IMR-90 (cell line): ENCODE measurements at places on chromosomes 16 and 17.

DNA sequence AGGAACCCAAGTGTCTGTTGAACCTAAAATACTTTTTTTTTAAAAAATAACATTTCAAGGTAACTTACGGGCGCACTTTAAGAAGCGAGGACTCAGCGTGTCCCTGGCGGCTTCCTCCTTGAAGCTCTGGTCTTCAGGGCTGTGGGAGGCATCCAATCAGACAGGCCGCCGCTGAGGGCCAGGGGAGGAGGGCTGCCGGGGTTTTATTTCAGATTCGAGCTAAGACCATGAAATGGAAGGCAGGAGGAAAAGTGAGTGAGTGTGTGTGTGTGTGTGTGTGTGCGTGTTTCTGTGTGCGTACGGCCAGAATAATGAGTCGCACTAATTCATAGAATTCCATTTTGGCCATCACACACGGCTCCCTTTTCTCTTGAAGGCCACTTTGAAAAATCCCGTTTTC lies 41.1 kb downstream of the C16orf78 start:
- H3K27me3 ChIP-seq = no peaks in the 10 kb centered on the region
- no peak overlapping the region for H3K27ac ChIP-seq
- DNase-seq = no peak

DNA sequence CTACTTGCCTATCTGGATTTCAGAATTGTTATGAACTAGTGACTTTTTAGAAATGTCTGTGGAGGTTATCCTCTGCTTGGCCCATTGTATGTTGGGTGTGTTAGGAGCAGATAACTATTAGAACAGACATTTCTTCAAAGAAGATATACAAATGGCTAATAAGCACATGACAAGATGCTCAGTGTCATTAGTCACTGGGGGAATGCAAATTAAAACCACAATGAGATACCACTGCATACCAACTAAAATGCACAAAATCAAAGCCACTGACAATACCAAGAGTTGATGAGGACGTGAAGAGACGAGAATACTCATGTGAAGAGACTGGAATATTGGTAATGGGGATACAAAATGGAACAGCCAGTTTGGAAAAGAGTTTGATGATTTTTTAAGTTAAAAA lies 39.2 kb downstream of the CEP112 start:
- H3K27ac ChIP-seq = no peak overlapping the region
- no peaks in the 10 kb centered on the region; the same call in 1 of the 2 replicates for H3K4me1 ChIP-seq
- DNase-seq = peak; percentile 25
- H3K36me3 ChIP-seq = no peaks in the 10 kb centered on the region
- H3K4me3 ChIP-seq = no peak overlapping the region

DNA sequence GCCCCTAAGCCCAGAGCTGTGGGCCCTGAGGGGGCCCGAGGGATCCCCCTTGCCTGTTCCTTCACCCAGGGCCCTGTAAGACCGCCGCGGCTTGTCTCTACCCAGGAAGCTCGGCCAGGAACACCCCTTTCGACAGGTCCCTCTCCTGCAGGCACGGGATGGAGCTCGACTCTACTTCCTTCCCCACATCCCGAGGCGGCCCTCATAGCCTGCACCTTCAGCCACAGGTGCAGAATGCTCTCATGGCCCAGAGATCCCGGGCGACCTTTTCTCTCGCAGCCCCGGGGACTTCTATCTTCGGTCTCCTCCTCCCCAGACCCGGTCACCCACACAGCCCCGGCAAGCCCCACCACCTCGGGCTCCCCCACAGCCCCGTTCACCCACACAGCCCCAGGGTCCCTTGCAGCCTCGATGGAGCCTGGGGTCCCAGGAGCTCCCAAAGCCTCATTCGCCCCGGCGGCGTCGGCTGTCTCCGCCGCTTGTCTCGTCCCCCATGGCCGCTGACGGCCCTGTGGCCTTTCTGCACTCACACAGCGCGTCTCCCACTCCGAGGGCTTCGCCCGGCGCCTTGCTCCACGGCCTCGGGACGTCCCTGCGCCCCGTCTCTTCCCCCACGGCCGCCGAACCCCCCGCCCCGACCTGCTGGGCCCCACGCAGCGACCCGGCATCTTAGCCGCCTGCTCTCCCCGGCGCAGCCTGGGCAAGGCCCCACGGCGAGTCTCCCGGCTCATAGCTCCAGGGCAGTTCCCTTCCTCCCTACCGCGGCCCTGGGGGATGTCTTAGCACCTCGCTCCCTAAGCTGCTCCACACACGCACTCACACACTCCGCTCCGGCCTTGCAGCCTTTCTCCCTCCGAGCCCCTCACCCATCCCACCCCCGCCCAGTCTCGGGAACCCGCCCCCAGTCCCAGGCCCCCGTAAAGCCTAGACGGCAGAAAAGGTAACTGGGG lies 650 bp downstream of the KIAA0753 start:
- peak overlapping the region; percentile 93 for H3K27ac ChIP-seq
- DNase-seq = peak; percentile 38
- peak overlapping the region; percentile 81 for H3K4me3 ChIP-seq
- no peaks in the 10 kb centered on the region for H3K27me3 ChIP-seq
- peaks cover 5% of the 10 kb centered on the region for H3K36me3 ChIP-seq

GRCh38 chr17:61699032-61699431 lies 108.0 kb upstream of the NACA2 start:
- DNase-seq = no peak
- no peaks in the 10 kb centered on the region for H3K27me3 ChIP-seq
- no peaks in the 10 kb centered on the region; the same call in 1 of the 2 replicates for H3K4me1 ChIP-seq
- no peaks in the 10 kb centered on the region for H3K36me3 ChIP-seq
- no peak overlapping the region for H3K27ac ChIP-seq
- no peak overlapping the region for H3K4me3 ChIP-seq

DNA sequence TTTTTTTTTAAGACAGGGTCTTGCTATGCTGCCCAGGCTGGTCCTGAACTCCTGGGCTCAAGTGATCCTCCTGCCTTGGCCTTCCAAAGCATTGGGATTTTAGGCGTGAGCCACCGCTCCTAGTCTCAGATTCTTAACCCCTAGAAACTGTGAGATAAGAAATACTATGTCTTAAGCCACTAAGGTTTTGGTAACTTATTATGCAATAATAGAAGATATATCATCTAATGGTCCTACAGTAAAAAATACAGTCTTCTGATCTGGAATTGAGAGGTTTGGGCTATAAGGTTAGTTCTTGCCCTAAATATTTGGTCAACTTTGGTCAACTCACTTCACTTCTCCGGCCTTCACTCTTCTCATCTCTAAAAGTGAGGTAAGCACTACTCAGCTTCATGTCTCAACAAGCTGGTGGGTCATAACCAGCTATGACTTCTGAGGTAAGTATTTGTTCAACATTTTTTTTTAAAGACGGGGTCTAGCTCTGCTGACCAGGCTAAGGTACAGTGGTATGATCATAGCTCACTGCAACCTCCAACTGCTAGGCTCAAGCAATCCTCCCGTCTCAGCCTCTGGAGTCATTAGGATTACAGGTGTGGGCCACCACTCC lies 14.7 kb downstream of the RAD51D start:
- H3K27me3 ChIP-seq = no peaks in the 10 kb centered on the region
- DNase-seq = no peak
- H3K27ac ChIP-seq = no peak overlapping the region
- H3K36me3 ChIP-seq = peaks cover 41% of the 10 kb centered on the region

GRCh38 chr17:8133399-8133798 lies 9.5 kb upstream of the HES7 start:
- no peaks in the 10 kb centered on the region for H3K36me3 ChIP-seq
- no peak overlapping the region for H3K27ac ChIP-seq
- DNase-seq = no peak

- H3K27me3 ChIP-seq = no peaks in the 10 kb centered on the region
- no peak overlapping the region for H3K4me3 ChIP-seq
- no peak for DNase-seq
- H3K36me3 ChIP-seq = peaks cover 39% of the 10 kb centered on the region
These were observed 64.2 kb downstream of the FOXK2 start for GRCh38 chr17:82583720-82584234.

DNA sequence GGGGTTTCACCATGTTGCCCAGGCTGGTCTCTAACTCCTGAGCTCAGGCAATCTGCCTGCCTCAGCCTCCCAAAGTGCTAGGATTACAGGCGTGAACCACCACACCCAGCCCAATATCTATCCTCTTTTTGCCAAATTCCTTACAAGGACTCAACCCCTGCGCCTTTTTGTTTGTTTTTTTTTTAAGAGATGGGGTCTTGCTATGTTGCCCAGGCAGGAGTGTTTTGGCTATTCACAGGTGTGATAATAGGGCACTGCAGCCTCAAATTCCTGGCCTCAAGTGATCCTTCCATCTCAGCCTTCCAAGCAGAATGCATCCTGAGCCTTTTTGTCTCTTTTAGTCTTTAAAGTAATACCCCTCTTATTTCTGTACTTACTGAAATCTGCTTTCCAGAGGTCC lies 17.0 kb downstream of the SP2 start:
- no peak overlapping the region for H3K4me3 ChIP-seq
- no peaks in the 10 kb centered on the region for H3K27me3 ChIP-seq
- no peak for DNase-seq
- peaks cover 11% of the 10 kb centered on the region for H3K36me3 ChIP-seq
- H3K4me1 ChIP-seq = no peaks in the 10 kb centered on the region

- H3K36me3 ChIP-seq = no peaks in the 10 kb centered on the region
These were observed 14.7 kb downstream of the AIPL1 start for GRCh38 chr17:6420173-6420641.

DNA sequence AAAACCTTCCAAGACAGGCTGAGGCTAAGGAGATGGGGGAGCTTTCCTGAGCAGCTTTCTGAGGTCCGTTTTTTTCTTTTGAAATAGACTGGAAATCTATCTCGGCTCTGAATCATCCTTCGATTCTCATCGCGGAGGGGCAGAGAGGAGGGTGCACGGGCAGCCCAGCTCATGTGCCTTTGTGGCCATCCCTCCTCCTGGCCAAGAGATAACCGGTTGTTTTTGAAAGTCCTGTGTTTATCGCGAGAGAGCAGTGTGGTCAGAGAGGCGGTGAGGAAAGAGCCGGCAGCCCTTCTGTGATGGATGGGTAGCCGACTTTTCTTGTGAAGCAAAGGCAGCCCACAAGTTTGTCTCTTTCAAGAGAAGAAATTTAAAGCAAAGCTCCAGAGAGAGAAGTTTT lies 191.6 kb downstream of the CCDC182 start:
- peak overlapping the region; percentile 11; the same call in 1 of the 2 replicates for H3K27ac ChIP-seq
- peaks cover 17% of the 10 kb centered on the region for H3K4me1 ChIP-seq
- no peaks in the 10 kb centered on the region for H3K36me3 ChIP-seq
- peak; percentile 80 for DNase-seq

- H3K36me3 ChIP-seq = no peaks in the 10 kb centered on the region
- H3K4me1 ChIP-seq = peaks cover 4% of the 10 kb centered on the region
- peak overlapping the region; percentile 75 for H3K4me3 ChIP-seq
- H3K27ac ChIP-seq = peak overlapping the region; percentile 8
These were observed 914 bp downstream of the MAP1LC3B start for GRCh38 chr16:87392821-87393679.

- H3K27ac ChIP-seq = no peak overlapping the region
- DNase-seq = no peak
- H3K36me3 ChIP-seq = no peaks in the 10 kb centered on the region
- H3K4me1 ChIP-seq = no peaks in the 10 kb centered on the region
- no peaks in the 10 kb centered on the region for H3K27me3 ChIP-seq
These were observed 847.4 kb upstream of the SOX9 start for GRCh38 chr17:71273441-71273840.

DNA sequence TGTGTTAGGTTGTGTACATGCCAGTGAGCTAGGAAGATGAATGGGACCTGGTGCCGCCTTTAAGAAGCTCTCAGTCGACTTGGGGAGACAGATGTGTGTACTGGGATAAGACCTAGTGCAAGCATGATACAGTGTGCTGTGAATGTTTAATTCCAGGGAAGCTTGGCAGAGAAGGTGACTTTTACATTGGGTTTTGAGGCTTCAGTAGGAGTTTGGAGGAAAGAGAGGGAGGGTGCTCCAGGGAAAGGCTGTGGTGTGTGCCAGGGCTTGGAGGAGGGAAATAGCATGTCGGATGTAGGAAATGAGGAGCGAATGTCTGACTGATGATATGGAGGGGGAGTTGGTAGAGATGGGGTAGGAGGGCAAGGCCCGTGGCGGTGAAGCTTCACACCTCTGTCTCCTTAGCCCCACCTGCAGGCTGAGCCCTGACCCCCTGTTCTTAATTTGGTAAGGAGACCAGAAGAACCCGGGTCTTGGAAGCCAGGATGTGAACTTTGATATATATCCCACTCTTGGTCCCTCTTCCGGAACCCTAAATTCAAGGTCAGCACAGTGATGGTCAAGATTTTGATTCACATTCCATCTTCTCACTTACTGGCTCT lies 76.6 kb downstream of the PLCG2 start:
- no peak overlapping the region for H3K4me3 ChIP-seq
- H3K27ac ChIP-seq = no peak overlapping the region
- no peaks in the 10 kb centered on the region for H3K36me3 ChIP-seq
- no peak for DNase-seq

DNA sequence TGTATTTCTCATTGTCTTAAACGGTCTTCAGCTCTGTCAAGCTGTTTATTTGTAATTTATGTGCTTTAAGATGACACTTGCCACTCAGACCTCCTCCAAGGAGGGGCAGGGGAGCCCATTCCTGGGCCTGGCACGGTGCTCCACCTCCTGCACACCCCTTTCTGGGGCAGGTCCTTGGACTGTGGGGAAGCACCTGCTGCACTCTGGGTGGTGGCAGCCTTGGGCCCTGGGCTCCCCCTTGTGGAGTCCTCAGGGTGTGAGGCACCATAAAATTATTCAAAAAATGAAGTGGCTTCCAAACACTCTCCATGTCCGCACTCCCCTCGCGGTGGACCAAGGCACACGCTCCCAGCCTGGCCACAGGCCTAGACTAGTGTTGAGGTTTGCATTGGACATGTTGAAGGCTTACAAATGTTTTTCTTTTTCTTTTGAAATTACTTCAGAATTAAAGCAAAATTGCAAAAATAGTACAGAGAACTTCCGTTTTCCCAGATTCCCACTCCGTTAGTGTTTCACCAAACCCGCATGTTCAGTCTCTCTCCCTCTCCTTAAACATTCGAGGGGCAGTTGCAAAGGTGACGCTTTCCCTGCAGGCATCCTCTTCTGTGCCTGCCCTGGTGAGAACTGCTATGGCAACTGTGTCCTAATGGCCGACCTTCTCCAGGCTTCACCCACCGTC lies 32.4 kb downstream of the FOXK2 start:
- H3K4me3 ChIP-seq = no peak overlapping the region
- H3K4me1 ChIP-seq = peaks cover 4% of the 10 kb centered on the region
- H3K27me3 ChIP-seq = no peaks in the 10 kb centered on the region
- DNase-seq = peak; percentile 70

- no peaks in the 10 kb centered on the region for H3K36me3 ChIP-seq
- DNase-seq = no peak
- H3K27me3 ChIP-seq = peaks cover 2% of the 10 kb centered on the region; the same call in 1 of the 2 replicates
- no peak overlapping the region for H3K4me3 ChIP-seq
These were observed 14.3 kb upstream of the RBBP6 start for GRCh38 chr16:24524855-24525677.

DNA sequence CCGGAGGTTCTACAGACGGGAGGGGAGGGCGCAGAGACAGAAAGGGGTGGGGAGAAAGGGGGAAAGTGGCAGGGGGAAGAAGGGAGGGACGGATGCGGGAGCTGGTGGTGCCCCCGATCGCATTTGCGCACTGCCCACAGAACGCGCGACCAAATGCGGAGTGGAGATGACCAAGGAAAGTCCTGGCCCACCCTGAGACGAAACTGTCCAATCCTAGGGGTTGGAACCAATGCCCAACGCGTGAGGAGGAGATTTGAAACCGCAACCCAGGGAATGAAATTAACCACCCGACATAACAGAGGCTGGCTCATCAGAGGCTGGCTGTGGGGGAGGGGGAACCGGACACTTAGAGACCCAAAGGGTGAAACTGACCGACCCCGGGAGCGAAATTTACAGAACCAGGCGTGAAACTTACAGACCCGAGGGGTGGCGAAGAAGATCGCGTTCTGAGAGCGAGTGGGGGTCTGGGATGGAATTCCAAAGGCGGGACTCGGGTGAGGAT lies 1.4 kb downstream of the HES7 start:
- H3K36me3 ChIP-seq = no peaks in the 10 kb centered on the region
- H3K27ac ChIP-seq = no peak overlapping the region
- DNase-seq = peak; percentile 50
- H3K4me3 ChIP-seq = peak overlapping the region; percentile 73
- no peaks in the 10 kb centered on the region for H3K27me3 ChIP-seq
